Right ventricle myocardium inferior (tissue), 1 donor: ENCODE measurements at places on chromosomes 2 and 18. TPM values are rescaled to one million over a fixed set of nuclear protein-coding genes. Genes with fewer than 3 reads are reported as not detected.

The CD302 gene
- 21.9 TPM for total RNA-seq

The TSGA10 gene
- 3.3 TPM for total RNA-seq

The COX5B gene
- total RNA-seq = 1,345 TPM

The CGREF1 gene
- total RNA-seq = 0.84 TPM
